Left ventricle myocardium inferior (tissue), 1 donor: ENCODE measurements at places on chromosomes 7 and 10.

DNA sequence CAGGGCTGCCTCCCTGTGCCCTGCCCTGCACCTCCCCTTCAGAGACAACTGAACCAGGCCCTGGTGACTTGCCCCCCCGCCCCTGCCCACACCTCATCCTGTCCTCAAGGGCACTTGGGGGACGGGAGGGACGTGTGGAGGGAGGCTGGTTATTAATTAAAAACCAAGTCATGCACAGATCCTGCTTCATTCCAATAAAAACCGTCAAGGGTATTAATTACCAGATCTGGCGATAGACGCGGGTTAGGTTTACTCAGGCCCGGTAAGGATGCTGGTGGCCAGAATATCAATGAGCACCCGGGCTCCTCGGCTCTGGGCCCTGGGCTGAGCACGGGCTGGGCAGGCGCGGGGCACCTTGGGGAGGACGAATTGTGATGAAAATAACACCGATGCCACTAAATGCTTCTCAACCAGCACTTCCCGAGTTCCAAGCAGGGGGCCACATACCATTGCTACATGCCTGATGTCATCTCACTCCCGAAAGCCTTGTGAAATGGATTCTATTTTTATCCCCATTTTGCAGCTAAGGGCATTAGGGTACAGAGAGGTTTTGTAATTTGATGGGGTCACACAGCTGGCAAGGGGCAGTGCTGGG lies 24.5 kb upstream of the GTF2IRD1 start:
- DNase-seq, result no peak

DNA sequence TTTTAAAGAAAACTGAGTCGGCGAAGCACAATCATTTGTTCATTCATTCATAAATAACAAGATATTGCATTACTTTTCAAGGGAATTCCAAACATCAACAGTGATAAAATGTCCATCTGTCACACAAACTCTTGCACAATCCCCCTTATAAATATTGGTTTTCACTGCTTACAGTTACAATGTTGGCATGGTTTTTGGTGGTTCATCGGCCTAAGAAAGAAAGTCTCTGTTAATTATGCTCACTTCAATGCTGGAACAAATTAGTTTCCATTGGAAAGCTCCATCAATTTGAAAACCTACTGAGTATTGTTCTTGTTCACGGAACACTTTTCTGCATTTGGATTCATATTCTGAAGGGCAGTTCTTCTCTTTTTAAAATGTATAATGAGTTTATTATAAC lies 188.5 kb downstream of the JAZF1 start:
- no peak for DNase-seq

DNA sequence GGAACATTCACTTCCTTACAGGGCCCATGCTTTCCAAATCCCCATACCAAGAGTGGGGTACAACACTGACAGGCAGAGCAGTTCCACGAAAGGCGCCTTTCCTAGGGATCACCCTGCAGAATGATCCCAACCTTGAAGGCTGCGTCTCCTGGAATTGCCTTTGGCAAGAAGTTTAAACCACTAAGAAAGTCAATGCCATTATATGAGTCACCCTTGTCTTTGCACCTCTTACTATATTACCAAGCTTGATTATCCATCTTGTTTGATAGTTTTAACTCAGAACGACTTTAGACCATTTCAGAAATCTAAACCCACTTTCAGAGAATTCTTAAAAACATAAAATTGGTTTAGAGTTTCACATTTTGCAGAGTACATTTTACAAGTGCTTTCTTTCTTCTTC lies 282.1 kb downstream of the ARHGAP12 start:
- no peak for DNase-seq

DNA sequence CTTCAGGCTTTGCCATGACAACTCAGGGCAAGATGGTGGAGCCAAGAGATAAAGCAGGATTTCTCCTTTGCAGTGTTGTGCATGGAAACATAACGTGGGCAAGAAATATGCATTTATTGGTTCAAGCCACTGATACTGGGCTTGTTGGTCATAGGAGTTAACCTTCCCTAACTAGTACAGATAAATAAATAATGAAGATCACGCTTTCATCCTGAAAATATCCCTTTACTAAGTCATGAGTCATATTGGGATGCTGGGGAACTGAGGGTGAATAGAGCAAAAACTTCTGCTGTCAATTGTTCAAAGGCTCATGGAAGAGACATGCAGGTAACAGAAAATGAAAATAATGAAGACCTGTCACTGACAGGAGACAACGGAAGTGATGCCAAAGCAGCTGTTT lies 55.5 kb downstream of the TES start:
- DNase-seq, result no peak

DNA sequence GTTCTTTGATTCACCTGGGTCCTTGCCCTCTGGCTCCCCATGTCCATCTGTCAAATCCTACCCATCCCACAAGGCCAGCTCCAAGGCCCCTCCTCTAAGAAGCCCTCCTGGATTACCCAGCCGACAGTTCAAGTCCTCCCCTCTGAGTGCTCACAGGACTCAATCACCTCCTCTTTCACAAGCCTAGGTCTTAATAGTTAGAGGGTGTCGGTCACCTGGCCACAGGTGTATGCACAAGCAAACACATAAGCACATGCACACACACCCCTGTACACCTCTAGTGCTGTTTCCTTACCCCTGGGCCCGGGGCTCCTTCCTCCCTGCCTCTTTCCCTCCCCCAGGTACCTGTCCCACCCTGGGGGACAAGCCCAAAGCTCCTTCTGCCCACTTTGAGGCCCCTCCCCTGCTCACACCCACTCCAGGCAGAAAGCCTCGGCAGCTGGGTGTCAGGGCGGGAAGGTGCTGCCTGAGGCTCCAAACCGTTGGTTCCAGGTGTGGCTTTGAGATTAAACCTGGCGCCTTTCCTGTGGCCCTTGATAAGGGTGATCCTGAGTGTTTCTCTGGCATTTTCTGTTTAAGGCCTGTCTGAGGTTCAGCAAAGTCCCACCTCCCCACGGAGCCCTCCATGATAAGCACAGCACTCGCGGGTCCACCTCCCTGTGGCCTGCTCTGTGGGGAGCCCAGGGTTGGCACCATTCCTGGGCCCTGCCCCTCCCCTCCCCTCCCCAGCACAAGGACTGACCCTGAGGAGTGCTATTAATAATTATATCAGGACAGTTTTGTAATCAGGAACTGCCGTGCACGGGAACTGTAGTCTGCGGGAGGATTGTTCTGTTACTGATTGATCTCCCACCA lies 14.6 kb upstream of the AQP1 start:
- no peak for DNase-seq

DNA sequence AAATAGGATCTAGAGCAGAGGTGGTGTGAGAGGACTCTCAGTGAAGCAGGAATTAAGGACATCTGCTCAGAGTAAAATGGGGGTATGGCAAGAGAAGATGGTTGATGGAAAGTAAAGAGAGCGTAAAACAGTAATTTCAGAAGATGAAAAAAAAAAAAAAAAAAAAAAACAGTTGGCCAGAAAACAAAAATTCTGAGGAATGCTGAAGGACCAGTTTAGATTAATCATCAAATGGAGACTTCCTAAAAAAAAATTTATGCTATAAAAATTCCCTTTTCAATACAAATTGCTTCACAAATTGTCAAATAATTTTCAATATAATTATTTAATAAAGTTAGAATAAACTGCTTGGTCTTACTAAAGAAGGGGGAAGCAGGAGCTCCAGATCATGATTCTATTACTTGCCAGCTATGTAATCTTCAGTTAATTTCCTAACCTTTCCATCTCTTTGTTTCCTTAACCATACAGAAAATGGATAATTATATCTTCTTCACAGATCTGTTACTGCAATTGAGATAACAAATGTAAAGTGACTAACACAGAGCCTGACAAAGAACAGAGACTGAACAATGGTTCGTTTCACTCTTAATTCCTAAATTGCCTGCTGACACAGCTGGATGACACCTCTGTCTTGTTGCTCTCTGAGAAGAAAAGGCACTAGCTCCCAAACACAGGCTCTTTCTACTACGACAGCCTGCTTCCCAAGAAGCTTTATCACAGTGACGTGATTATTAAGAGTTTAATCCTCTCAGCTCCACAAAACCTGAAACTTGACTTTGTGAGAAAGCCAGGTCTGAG lies 64.9 kb upstream of the GPR22 start:
- DNase-seq, result no peak

DNA sequence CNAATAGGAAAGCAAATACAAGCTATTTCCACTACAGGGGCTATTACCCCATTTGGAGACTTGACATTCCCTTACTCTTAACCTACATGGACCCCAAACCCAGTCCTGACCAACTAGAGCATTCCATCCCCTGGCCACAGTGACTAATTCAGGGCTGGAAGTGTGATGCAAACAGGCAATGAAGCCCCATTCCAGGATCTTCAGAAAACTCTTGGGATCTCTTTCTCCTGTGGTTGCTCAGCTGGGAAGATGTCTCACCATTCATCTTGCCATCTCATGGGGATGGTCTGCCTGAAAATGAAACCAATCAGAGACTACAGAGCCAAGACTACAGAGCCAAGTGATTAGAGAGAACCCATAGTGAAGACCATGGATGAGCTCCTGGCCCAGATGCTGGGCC lies 206.2 kb downstream of the ZNF365 start:
- no peak for DNase-seq
